ENCODE measurements at places on chromosomes 5 and 9.

DNA sequence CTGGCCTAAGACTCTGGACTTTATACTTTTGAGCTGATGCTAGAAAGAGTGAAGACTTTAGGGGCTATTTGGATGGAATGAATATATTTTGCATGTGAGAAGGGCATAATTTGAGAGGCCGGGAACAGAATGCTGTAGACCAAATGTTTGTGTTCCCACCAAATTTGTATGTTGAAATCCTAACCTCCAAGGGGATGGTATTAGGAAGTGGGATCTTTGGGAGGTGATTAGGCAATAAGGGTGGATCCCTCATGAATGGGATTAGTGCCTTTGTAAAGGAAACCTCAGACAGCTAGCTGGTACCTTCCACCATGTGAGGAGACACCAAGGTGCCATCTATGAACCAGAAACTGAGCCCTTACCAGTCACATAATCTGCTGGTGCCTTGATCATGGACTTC lies 165.1 kb upstream of the S1PR3 start:
- DNase-seq: no peak

DNA sequence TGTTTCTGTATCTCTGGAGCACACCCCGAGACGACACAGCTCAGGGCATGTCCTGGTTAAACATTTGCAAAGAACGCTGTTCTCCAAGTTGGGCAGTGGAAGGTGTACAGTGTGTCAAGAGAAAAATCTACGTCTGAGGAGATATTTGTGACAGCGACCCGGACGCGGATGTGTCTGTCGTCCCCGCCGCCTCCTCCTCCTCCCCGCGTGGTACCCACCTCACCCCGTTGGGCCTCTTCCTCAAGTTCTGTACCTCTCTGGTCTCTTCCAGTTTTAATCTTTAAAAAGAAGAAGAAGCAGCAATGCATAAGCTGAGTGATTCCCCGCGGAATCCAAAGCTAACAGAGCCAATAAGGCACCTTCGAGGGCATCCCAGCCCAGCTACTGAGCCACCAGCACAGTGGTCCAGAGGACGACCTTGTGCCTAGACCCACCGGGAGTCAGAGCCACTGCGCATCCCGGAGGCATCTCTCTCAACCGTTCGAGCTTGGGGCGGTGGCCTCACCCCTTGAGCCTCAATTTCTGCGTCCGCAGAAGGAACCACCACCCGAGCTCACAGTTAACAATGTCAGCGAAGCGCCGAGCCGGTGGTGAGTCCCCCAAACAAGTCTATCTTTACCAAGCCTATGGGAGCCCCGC lies 467 bp downstream of the C9orf78 start:
- DNase-seq: no peak

DNA sequence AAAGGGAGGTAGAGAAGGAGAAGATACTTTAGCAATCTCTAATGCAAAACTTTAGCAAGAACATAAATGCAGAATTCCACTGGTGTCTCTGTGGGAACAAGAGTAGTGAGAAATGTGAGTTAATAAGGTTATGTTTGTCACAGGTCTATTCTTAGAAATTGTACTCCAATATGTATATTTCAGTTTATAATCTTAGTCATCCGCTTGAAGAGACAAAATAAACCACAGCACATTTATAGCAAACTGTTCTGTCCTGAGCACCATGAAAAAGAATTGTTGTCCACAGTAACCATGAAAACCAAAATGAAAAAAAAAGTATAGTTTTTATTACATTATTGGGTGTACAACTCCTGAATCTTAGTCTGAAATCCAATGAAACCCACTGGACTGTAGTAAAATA lies 93.6 kb upstream of the TSLP start:
- DNase-seq: no peak

GRCh38 chr9:107858260-107858659 lies 368.7 kb upstream of the KLF4 start:
- DNase-seq: no peak

GRCh38 chr5:36657563-36657995 lies 51.2 kb downstream of the SLC1A3 start:
- no peak for DNase-seq

- no peak for DNase-seq
Observed at GRCh38 chr5:32720300-32720699, 9.2 kb downstream of the NPR3 start.

- no peak for DNase-seq
Observed at GRCh38 chr5:142204219-142204618, 95.6 kb downstream of the NDFIP1 start.

DNA sequence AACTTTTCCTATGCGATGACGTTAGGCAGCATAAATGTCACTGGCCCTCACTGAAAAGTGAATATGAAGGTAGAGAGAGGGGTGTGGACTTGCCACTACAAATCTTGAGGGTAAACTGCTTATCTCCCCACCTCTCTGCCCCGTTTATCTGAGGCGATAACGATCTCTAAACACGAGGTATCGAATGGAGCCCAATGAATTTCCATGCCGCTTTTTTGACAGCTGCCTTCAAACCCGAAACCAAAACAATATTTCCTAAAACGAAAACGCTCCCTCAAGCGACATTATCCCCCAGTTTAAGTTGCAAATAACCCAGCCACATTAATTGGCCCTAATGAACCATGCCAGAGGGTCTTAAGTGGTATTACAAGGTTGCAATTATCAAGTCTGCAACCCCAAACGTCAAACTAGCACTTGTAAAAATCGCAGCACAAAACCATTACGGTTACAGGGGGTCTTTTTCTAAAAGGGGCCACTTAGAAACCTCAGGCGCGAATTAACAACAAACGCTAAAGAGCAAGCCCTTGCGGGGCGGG lies 1.4 kb downstream of the NR3C1 start:
- no peak for DNase-seq

- no peak for DNase-seq
Observed at GRCh38 chr5:40838086-40838485, 3.1 kb upstream of the RPL37 start.

GRCh38 chr5:65736011-65736410 lies 14.0 kb downstream of the NLN start:
- DNase-seq: no peak

GRCh38 chr5:58800861-58801540 lies 218.1 kb downstream of the RAB3C start:
- no peak for DNase-seq

GRCh38 chr9:80504601-80505230 lies 933.0 kb downstream of the TLE4 start:
- no peak for DNase-seq

Data from amygdala (tissue), 56 donors.